ENCODE measurements at places on chromosomes 16 and 17. TPM values are rescaled to one million over a fixed set of nuclear protein-coding genes. Genes with fewer than 3 reads are reported as not detected.

The HS3ST3B1 gene
- 0.73 TPM for polyA plus RNA-seq

The KCNJ18 gene
- polyA plus RNA-seq, result not detected

The DHRS7C gene
- 12.6 TPM for polyA plus RNA-seq

The KRTAP9-8 gene
- polyA plus RNA-seq, result not detected

The IGSF6 gene
- 1.7 TPM for polyA plus RNA-seq

The PEX12 gene
- polyA plus RNA-seq, result 3.6 TPM
